SK-MEL-5 (cell line): ENCODE measurements at places on chromosomes 1 and 21. TPM values are rescaled to one million over a fixed set of nuclear protein-coding genes. Genes with fewer than 3 reads are reported as not detected.

The ATP6V1G3 gene
- not detected in 2 replicates for total RNA-seq

The PERM1 gene
- 0.85 and 1.3 TPM in 2 replicates for total RNA-seq

The RBP7 gene
- not detected in 2 replicates for total RNA-seq

The C1QB gene
- total RNA-seq: not detected in 2 replicates

The SMYD2 gene
- total RNA-seq: 49.4 and 56.3 TPM in 2 replicates

The HPCA gene
- total RNA-seq: not detected in 2 replicates

The CTSE gene
- 0.19 TPM in 1 of 2 replicates, not detected in the other for total RNA-seq

The VSIG8 gene
- not detected in 2 replicates for total RNA-seq

The CAMK1G gene
- not detected in 2 replicates for total RNA-seq

The PCP4 gene
- 0.43 TPM in 1 of 2 replicates, not detected in the other for total RNA-seq

The COL11A1 gene
- 0.26 TPM in 1 of 2 replicates, not detected in the other for total RNA-seq

The TMEM52 gene
- total RNA-seq: 0.67 TPM in 1 of 2 replicates, not detected in the other

The KIF2C gene
- total RNA-seq: 28.0 and 30.5 TPM in 2 replicates

The SLC44A5 gene
- 0.03 TPM in 1 of 2 replicates, not detected in the other for total RNA-seq

The CA14 gene
- 53.6 and 54.4 TPM in 2 replicates for total RNA-seq

The IFNLR1 gene
- total RNA-seq: not detected in 2 replicates
